ENCODE measurements at places on chromosomes 1 and 21.

DNA sequence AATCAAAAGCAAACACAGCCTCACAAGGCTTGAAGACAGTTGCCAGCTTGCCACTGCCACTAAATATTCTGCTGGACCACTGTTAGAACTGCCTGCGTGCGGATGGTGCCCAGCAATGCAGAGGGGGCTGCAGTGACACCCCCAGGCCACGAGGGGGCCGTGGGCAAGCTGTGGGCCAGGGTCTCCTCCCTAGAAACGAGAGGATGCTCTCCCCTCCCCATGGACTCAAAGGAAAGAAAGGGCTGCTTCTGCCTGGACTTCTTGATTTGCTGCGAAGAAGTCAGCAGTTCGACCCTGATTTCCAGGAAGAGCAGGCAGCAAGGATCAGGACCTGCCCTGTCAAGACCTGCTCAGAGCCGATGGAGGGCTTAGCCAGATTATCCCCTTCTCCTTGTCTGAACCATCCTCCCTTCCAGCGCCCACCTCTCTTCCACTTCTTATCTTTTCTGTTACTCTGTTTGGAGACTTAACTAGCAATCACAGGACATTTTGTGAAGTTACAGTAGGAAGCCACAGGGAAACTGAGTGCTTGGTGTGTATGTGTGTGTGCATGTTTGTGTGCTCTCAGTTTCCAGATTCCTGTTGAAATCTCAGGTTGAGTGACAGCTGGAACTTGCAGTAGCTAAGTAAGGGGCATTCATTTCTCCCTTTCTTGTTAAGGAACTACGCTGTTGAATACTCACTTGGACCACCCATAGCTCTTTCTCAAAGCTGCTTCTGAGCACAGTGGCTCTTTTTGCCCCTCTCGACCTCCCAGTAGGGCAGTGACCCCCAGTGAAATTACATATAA, 2.7 kb downstream of the MAN1C1 start:
- DNase-seq: no peak

DNA sequence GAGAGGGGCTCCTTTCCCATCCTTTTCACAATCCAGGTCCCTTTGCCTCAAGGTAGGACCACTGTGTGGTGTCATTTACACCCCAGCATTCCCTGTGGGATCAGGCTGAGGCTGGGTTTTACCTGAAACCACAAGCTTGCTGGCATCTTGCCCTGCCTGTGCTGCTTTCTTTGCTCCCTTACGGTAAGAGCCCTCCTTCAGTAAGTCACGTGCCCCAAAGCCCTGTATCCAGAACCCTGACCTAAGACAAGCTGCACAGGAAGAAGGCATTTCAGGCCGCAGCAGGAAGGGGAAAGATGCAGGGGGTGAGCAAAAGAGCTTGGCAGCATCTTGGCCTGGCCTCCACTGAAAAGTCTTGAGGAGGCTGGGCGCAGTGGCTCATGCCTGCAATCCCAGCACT, 58.4 kb downstream of the KLHDC7A start:
- no peak for DNase-seq

- DNase-seq: no peak
These were observed 81.0 kb downstream of the NOTCH2 start for GRCh38 chr1:119988306-119989062.

GRCh38 chr1:72230746-72231145, 51.6 kb downstream of the NEGR1 start:
- no peak for DNase-seq

DNA sequence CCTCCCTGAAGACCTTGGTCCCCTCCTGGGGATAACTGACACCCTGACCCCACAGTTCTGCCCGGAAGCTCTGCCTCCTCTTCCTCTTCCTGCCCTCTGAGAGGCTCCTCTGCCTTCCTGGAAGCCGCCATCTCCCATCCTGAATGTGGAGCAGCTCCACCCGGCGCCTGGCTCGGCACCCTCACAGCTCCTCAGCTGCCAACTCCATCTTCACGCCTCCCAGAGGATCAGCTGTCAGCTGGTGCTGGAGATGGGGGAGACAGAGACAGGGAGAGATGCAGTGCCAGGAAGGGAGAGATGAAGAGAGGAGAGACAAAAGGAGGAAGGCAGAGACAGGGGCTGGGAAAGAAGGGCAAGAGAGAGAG, 210.4 kb upstream of the CSF3R start:
- DNase-seq: no peak

GRCh38 chr1:198318085-198318484, 161.3 kb downstream of the NEK7 start:
- DNase-seq: no peak

DNA sequence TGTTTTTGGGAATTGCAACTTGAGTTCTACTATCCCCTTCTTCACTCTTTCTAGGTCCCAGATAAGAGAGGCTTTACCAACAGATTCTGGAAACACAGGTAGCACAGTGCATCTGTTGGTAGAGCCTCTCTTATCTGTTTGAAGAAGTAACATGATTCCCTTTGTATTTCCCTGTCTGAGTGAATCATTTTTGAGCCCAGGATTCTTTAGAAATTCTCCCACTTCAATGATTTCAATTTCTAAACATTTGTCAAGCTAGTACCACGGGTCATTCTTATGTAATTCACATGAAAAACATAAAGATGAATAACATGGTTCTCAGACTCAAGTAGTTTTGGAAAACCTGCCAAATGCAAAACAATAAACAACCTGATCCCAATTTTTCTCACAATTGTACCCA, 72.0 kb upstream of the DUSP10 start:
- no peak for DNase-seq

DNA sequence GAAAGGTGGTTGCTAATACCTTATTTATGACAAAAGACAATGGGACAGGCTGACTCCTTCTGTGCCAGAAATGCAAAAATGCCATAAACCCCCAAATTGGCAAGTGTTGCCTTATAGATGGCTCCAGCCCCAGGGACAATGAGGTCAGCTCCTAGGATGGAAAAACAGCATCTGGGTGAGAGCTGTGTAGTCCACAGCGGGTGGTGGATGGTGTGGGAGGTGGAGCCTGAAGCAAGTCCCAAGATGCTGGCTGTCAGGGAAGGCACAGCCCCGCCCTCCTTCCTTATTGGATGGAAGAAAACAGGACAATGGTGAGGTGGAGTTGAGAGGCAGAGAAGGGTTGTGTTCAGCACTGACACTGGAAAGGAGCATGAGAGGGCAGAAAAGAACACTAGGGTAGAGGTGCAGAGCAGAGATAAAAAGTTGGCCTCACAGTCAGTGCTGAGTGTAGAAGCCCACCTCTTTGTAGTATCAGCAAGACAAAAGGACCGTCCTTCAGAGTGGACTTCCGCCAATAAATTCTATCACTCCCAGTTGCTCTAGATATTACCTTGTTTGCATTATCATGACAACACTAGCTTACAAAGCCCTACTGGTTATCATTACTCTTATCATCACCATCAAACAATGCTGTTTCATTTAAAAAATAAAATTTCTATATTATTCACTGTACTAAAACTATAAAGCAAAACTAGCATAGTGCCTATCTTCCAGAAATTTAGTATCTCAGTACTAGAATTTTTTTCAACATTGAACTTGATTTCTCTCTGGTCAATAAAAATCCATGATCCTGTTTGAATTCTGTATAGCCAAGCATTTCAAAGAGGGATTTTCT, 3.7 kb upstream of the SDE2 start:
- no peak for DNase-seq

- DNase-seq: no peak
These were observed 123.8 kb downstream of the TLR5 start for GRCh38 chr1:223019256-223019655.

DNA sequence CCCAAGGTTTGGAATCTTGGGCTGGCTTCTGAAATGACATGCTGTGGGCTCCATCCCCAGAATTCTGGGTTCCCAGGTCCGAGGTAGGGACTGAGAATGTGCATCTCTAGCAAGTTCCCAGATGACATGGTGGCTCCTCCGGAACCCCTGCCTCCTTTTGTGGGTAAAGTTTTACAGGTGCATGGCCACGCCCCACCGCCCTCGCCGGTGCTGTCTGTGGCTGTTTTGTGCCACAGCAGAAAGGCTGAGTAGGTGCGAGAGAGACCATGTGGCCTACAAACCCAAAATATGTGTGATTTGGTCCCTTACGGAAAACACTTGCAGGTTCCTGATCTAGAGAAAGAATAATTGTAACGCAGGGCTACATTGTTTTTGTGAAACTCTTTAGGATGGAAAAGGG, 30.9 kb downstream of the SKI start:
- no peak for DNase-seq

DNA sequence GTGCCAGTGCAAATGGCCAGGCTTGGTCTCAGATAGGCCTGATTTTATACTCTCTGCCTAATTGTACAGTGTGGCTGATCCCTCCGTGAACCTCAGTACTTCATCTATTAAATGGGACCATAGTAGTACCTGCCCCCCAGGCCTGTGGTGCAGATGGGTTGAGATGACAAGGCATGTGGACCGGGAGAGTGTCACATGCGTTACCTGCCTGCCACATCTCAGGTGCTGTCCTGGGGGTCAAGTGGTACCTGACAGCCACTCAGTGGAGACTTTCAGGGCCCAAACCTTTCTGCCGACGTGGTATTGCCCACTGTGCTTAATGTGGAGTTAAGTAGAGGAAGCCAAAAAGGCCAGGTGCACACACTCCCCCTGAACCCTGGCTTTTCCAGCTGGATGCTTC, 197.3 kb downstream of the FOXD2 start:
- DNase-seq: no peak

DNA sequence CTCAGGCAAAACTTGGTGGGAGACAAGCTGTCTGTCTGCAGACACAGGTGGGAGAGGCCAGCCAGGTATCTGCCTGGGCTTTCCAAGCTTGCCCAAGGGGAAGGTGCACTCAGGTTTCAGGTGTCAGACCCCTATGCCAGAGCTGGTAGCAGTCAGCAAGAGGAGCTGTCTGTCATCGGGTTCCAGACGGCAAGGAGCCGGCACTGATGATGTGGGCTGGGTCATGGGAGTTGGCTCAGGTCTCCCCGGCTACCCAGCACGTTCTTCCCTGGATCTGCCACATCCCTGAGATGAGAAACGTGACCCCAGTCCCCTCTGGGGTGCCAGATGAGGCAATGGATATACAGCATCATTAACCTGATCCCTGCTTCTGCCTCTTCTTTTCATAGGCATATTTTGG, 23.0 kb downstream of the TMCC2 start:
- no peak for DNase-seq

- DNase-seq: no peak
These were observed 149.4 kb upstream of the COL6A1 start for GRCh38 chr21:45831991-45832740.

DNA sequence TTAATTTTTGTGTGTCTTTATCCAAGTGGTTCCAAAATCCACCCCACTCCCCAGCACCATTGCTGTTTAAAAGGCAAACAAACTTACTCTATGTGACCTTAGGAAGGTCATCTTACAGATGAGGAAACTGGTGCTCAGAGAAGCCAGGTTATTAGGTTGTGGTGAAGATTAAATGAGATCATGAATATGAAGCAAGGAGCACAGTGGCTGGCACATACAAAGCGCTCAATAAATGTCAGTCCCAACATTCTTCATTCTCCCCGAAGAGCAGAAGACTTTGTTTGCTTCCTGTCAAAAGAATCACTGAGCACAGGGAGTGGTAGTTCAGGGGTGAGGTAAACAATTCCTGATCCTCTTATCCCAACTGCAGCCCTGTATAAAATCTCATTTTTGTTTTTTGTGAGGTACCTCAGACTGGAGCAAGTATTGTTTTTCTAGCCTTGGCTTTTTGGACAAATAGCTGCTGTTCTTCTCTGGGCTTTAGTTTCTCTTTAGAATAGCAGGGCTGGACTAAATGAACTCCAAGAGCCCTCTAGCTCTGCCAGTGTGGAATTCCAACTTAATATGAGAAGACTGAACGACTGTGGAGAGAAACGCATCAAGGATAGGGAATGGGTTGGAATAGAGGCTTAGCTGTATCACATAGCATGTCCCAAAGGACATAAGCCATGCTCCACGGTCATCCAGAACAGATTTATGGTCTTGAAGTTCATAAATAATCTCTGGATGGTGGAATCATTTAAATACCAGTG, 455.3 kb upstream of the USP24 start:
- no peak for DNase-seq

- no peak for DNase-seq
These were observed 29.1 kb downstream of the LGALS8 start for GRCh38 chr1:236552901-236553300.

DNA sequence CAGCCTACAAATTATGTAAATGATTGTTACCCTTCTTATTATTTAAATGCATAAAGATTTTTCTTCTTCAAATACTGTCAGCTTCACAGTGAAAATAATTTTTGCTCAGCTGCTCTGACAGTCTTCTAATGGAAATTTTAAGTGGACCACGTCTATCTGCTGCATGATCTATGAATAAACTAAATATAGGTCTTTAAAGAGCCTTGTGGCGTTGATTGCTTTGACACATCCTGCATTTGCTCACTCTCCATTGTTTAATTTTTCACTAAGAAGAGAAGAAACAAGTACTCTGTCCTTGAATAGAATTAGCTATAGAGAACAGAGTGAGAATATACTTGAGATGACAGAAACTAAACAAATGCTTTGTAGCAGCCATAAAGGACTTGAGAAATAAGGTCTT, 826.1 kb downstream of the MRPL39 start:
- DNase-seq: no peak

Measured in kidney glomerular epithelial cell (primary cell).